ENCODE measurements at places on chromosomes 1 and 21.

DNA sequence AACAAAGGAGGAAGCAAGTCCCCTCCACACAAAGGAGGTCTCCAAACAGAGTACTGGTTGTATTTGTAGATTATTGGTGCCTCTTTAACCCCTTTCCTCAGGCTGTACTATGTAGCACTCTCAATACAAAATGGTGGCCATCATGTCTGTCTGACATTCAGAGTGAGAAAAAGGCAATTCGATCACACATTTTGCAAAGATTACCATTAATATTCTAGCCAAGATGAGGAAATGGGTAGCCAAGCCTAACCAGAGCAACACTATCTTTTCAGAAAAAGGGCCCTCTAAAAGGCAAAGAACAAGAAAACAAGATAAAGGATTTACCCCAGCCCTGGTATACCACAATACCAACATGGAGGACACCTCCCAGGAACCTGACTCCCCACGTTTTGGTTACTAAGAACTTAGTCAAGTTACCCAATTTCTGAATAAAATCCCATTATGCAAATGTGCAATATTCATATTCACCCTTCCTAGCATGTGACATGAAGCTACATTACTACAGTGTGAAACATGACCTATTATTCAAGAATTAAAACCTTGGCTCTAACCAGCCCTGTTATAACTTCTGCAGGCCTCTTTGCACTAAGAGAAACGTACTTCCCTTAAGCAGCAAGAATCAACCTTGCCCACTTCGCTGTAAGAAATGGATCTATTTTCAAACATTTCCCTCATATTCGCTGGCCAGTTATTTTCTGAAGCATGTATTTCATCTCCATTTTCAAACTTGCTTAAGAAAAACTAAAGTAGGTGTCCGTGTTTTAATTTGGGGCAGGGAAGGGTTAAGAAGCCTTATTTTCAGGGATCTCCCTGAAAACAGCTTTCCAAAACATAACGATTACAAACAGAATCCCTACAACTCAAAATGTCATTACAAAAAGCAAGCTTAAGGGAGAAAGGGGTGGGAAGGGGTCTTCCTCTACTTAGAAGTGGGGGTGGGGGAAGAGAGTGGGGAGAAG lies 2.1 kb downstream of the KDM5B start:
- H3K27me3 ChIP-seq, result no peaks in the 10 kb centered on the region
- H3K36me3 ChIP-seq, result no peaks in the 10 kb centered on the region
- H3K4me3 ChIP-seq, result peak overlapping the region; percentile 66
- DNase-seq, result no peak
- H3K27ac ChIP-seq, result peak overlapping the region; percentile 89

GRCh38 chr1:247908766-247909165 lies 11.3 kb upstream of the OR2T8 start:
- H3K4me3 ChIP-seq, result no peak overlapping the region
- no peak overlapping the region for H3K27ac ChIP-seq
- H3K4me1 ChIP-seq, result no peaks in the 10 kb centered on the region
- H3K27me3 ChIP-seq, result no peaks in the 10 kb centered on the region

DNA sequence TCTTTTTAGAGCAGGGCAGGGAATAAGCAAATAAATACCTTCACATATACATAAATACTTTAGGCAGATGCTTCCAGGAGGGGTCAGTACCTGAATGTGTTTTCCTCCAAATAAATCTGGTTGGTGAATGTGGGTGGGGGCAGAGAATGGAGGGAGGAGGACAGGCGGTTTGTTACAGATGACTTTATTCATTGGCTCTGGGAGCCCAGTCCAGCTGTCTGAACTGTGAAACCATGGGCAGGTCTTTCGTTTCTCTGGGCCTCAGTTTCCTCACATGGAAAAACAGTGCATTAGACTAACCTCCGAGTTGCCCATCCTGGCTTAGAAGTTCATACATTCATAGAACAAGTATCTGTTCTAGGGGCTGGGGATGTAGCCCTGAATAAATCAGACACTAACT lies 124.6 kb downstream of the IER5 start:
- H3K4me3 ChIP-seq, result no peak overlapping the region
- H3K36me3 ChIP-seq, result no peaks in the 10 kb centered on the region
- no peak for DNase-seq
- H3K27me3 ChIP-seq, result no peaks in the 10 kb centered on the region

- H3K36me3 ChIP-seq, result no peaks in the 10 kb centered on the region
- H3K4me1 ChIP-seq, result no peaks in the 10 kb centered on the region
- peak within 1 kb of the TSS; percentile 67 for H3K4me3 ChIP-seq
- DNase-seq, result peak; percentile 74
- H3K27ac ChIP-seq, result peak within 1 kb of the TSS; percentile 75
Observed at GRCh38 chr21:36966066-36966820, at the start of gene HLCS. HLCS (minus strand) TSS chr21:36966669; CDS start chr21:36966638, 31 bp downstream.

- peaks cover 24% of the 10 kb centered on the region for H3K4me1 ChIP-seq
- DNase-seq, result no peak
- peak overlapping the region; percentile 56 for H3K27ac ChIP-seq
- H3K36me3 ChIP-seq, result no peaks in the 10 kb centered on the region
- H3K4me3 ChIP-seq, result no peak overlapping the region
Observed at GRCh38 chr1:162004441-162004950, 19.2 kb downstream of the OLFML2B start.

GRCh38 chr1:8551057-8551456 lies 233.1 kb downstream of the SLC45A1 start:
- H3K4me3 ChIP-seq, result no peak overlapping the region
- H3K4me1 ChIP-seq, result peaks cover 7% of the 10 kb centered on the region
- H3K36me3 ChIP-seq, result no peaks in the 10 kb centered on the region
- no peaks in the 10 kb centered on the region for H3K27me3 ChIP-seq
- H3K27ac ChIP-seq, result no peak overlapping the region

GRCh38 chr1:220487297-220487820 lies 40.6 kb upstream of the MARK1 start:
- no peak for DNase-seq
- H3K27ac ChIP-seq, result no peak overlapping the region
- H3K4me1 ChIP-seq, result no peaks in the 10 kb centered on the region
- H3K27me3 ChIP-seq, result no peaks in the 10 kb centered on the region
- H3K36me3 ChIP-seq, result no peaks in the 10 kb centered on the region

GRCh38 chr21:9837946-9838737 lies 683.2 kb upstream of the TPTE start:
- H3K4me1 ChIP-seq, result no peaks in the 10 kb centered on the region
- H3K36me3 ChIP-seq, result no peaks in the 10 kb centered on the region
- DNase-seq, result peak; percentile 88
- no peaks in the 10 kb centered on the region for H3K27me3 ChIP-seq
- no peak overlapping the region for H3K27ac ChIP-seq

- H3K27me3 ChIP-seq, result no peaks in the 10 kb centered on the region
- H3K4me1 ChIP-seq, result peaks cover 24% of the 10 kb centered on the region
- no peaks in the 10 kb centered on the region for H3K36me3 ChIP-seq
Observed at GRCh38 chr1:109925159-109925990, 14.7 kb downstream of the CSF1 start.

DNA sequence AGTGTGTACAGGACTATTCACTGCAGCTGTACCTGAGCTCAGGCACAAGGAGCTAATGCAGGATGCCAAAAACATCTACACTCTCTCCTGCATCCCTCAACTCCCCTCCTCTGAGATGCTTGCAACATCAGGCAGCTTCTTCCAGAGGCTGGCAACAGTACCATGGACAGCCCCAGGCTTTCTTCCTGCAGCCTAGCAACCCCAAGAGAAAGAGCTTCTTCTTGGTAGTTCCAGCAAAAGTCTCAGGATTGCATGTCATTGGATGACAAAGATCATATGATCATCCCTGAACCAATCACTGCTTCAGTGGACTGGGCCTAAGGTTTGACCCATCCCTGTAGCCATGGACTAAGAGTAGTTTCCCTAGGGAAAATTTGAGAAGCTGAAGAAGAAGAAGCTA lies 46.7 kb downstream of the CAMK2N1 start:
- H3K4me3 ChIP-seq, result no peak overlapping the region
- H3K27me3 ChIP-seq, result no peaks in the 10 kb centered on the region
- no peaks in the 10 kb centered on the region for H3K4me1 ChIP-seq
- no peaks in the 10 kb centered on the region for H3K36me3 ChIP-seq
- no peak overlapping the region for H3K27ac ChIP-seq

GRCh38 chr1:17653728-17654351 lies 101.3 kb upstream of the ACTL8 start:
- H3K36me3 ChIP-seq, result peaks cover 86% of the 10 kb centered on the region
- no peak overlapping the region for H3K27ac ChIP-seq
- H3K4me3 ChIP-seq, result no peak overlapping the region
- H3K4me1 ChIP-seq, result no peaks in the 10 kb centered on the region
- H3K27me3 ChIP-seq, result no peaks in the 10 kb centered on the region

- no peak overlapping the region for H3K4me3 ChIP-seq
- no peak for DNase-seq
- H3K36me3 ChIP-seq, result no peaks in the 10 kb centered on the region
- H3K27me3 ChIP-seq, result no peaks in the 10 kb centered on the region
- H3K4me1 ChIP-seq, result no peaks in the 10 kb centered on the region
Observed at GRCh38 chr1:98084188-98084587, 163.4 kb upstream of the DPYD start.
